Activated naive CD4-positive, alpha-beta T cell treated with anti-CD3 and anti-CD28 coated beads, Interleukin-2, amount 50 U/mL, for 72 hours (primary cell): ENCODE measurements at places on chromosomes 2 and 18.

DNA sequence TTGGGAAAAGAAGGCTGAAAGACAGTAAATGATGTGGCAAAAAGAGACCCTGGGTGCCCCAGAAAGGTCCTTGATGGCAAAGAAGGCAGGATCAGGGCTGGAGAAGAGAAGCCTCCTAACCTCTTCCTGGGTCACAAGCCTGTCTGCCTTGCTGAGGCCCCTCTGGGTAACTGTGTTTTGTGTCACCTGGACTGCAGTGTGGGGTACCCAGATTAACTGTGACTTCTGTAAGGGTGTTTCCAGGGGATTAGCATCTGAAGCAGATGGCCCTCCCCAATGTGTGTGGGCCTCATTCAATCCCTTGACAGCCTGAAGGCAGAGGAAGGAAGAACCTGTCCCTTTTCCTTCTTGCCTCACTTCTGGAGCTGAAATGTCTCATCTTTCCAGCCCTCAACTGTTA, 35.6 kb upstream of the APCDD1 start:
- no peak for DNase-seq

DNA sequence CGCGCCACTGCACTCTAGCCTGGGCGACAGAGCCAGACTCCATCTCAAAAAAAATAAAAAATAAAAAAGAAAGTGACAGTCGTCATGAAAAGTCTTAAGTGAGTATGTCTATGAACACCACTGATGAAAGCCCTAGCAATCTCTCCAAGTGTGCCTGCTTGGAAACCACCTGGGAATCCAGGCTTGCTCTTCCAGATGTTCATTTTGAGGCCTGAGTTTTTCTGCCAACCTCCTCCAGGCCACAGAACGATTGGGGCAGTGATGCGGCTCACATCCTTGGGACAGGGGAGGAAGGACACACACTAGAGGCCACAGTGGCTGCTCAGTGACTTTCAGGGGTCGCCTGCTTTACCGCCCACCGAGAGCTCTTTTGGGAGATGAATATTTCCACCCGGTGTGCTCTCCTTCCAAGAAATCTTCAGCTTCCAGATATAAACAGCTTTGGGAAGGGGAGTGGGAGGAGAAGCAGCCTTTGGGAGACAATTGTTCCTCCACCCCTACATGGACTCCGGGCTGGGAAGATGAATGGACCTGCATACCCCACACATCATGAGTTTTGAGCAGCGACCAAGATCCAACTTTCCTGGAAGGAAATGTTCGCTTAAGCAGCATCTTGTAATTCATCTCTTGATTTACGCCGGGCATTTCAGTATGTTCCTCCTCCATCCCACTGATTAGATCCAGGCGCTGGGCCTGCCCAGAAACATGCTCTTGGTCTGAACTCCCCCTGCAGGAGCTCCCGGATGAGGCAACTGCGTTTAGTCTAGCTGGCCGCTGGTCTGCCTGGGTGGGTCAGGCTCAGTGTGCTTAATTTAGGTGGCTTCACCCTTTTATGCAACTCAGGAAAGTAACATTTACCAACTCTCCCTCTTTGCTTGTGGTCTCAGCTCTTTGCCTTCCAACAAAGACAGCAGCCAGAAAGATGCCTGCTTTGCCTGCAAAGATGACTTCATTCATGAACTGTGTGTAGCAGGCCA, 6.2 kb upstream of the ARMC9 start:
- DNase-seq = no peak

- no peak for DNase-seq
Measured at GRCh38 chr18:73384246-73384645, 516.5 kb upstream of the NETO1 start.

GRCh38 chr2:74860521-74860920, 26.6 kb downstream of the HK2 start:
- no peak for DNase-seq
